ENCODE measurements at places on chromosomes 4 and X.

DNA sequence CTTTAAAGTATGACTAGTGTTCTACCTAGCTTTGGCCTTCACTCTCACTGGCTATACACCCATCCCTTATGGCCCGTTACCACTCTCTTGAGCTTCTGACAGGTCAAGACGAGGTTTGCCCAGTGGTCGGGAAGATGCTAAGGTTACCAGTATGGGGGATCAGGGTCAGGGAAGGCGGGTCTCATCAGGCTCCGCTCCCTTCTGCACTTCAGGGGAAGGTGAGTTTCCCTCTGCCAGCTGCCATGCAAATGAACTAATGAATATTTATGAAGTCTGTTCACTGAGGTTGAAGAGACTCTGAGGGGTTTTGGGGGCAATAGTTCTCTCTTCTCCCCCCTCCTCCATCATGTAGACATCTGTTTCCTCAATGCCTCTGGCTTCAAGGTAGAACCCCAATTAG, 6.6 kb downstream of the EFNB1 start:
- DNase-seq, result no peak

GRCh38 chr4:92600638-92601037, 296.9 kb downstream of the GRID2 start:
- DNase-seq, result no peak

DNA sequence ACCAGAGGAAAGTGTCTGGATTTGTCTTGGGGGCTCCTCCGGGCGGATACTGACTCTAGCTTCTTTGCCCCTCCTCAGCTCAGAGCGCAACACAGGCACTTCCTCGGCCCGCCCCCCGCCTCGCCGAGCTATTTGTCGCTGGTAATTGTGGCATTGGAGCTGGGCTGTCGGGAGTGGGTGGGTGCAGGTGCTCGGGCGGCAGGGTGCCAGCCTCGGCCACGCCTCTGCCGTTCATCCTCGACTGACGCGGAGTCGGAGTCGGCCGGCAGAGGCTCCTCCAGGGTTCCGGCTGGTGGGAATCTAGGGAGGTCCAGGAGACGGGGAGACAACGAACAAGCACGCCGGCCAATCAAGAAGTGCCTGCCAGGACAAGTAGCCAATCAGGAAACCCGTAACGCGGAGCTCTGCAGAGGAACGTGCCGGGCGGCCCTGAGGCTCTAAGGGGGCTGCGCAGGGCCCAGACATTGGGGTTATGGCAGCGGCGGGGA, 3.9 kb upstream of the SYN1 start:
- DNase-seq, result no peak

GRCh38 chr4:25015012-25015411, 15.7 kb downstream of the LGI2 start:
- no peak for DNase-seq

GRCh38 chr4:164326056-164326455, 427.9 kb upstream of the SMIM31 start:
- DNase-seq, result no peak

DNA sequence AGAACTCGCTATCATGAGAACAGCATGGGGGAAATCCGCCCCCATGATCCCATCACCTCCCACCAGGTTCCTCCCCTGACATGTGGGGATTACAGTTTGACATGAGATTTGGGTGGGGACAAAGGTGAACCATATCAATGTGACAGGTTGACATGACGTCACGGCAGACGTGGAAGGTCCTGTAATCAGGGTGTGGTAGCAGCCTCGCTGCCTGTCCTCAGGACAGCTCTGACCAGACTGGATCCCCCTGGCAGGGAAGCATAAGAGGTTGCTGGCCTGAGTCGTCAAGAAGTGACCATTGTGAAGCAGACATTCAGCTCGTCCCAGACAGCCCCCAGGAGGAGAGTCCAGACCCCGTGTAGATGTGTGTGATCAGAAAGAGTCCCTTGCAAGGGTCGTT, 104.6 kb downstream of the TNIP2 start:
- DNase-seq, result no peak

DNA sequence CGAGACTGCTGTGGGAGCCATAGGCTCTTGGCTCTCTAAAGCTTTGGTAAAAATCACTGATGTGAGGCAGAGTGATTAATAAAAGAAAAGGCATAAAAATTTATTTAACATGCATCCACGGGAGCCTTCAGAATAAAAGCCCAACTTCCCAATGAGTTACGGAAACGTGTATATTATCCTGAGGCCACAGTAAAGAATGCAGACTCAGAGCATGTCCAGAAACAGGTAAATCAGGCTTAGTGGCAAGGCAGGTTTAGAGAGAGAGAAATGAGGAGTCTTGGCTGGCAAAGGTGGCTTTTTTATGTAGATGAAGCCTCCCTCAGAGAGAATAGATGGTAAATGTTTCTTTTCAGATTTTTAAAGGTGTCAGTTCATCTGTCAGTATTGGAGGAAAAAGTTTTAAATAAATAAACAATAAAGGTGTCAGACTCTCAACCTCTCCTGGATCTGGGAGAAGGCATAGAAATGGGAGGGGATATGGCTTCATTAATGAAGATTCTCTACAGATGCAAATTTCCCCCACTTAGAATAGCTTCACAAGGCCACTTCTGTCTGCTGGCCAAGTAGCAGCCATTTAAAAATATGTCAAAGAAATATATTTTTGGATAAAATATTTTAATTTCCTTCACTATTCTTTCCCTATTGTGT, 24.0 kb downstream of the C4orf51 start:
- DNase-seq, result no peak

GRCh38 chr4:24190761-24191695, 301.2 kb upstream of the PPARGC1A start:
- no peak for DNase-seq

- no peak for DNase-seq
Observed at GRCh38 chr4:43234626-43235415, 342.3 kb downstream of the GRXCR1 start.

DNA sequence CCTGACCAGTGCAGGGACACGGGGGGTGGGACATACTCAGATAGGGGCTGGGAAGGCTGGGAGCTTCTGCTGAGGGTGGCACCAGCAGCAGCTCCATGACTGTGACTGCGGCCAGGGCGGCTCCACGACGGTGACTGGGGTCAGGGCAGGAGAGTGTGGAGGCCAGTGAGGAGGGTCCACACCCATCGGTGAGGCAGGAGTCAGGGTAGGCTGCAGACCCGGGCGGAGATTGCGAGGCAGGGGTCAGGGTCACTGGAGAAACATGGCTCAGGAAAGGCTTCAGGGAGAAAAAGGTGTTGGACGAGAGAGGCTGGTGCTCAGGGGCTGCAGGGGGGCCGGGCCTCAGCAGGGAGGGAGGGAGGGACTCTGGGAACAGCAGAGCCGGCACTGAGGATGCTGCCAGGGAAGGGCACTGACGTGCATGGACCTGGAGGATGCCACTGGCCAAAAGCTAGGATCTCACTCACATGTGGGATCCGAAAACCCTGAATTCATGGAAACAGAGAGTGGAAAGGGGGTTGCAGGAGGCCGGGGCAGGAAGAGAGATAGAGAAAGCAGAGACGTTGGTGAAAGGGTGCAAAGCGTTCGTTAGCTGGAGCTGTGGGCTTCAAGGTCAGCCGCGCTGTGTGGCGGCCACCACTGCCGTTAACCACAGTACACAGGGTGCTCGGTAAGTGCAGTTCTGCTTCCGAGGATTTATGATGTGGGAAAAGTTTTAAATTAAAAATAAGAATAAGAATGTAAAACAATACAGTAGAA, 22.0 kb downstream of the ATP5ME start:
- no peak for DNase-seq

Data from caudate nucleus (tissue), 63 donors.